Endothelial cell (in vitro differentiated cells): ENCODE measurements at places on chromosomes 11 and 22.
A peak's percentile ranks its signal among the peaks of the same experiment; 100 is the strongest.

- H3K27me3 ChIP-seq: peaks cover 5% of the 10 kb centered on the region
- DNase-seq: no peak
- peaks cover 3% of the 10 kb centered on the region for H3K36me3 ChIP-seq
- H3K4me3 ChIP-seq: no peak overlapping the region
Observed at GRCh38 chr11:38252620-38253019, 1654.6 kb upstream of the RAG2 start.

DNA sequence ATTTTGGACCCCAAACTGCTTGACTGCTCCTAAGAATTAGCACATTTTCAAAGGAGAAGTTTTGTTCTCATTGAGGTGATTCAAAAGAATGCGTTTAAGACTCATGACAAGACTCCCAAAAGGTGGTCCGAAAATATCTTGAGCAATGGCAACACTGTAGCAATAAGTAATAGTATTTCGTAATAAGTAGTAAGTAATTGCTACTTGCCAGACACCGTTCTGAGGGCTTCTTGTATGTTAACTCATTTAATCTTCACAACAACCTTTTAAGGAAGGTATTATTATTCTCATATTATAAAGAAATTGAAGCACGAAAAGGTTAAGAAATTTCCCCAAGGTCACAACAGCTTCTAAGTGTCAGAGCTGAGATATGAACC is 184.0 kb upstream of the SORL1-AS1 start:
- H3K4me1 ChIP-seq: no peaks in the 10 kb centered on the region
- no peak overlapping the region for H3K4me3 ChIP-seq
- no peak for DNase-seq

DNA sequence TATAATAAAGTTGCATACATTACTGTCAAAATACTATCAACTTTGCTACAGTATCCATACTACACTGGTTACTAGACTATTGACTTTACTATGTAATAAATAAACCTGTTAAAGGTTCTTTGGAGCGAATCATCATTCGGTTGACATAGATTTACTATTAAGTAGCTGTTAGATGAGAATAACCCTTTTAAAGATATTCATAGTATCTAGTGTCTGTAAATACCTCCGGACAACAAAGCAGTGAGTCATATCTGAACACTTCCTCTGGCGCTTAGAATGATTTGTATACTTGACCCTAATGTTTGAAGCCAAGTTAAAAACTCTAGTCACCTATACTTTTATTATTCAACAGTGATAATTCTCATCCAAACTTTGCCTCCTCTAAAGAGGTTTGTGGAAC is 84.7 kb downstream of the MSANTD4 start:
- no peak overlapping the region for H3K27ac ChIP-seq
- no peaks in the 10 kb centered on the region for H3K27me3 ChIP-seq
- peaks cover 32% of the 10 kb centered on the region for H3K4me1 ChIP-seq

DNA sequence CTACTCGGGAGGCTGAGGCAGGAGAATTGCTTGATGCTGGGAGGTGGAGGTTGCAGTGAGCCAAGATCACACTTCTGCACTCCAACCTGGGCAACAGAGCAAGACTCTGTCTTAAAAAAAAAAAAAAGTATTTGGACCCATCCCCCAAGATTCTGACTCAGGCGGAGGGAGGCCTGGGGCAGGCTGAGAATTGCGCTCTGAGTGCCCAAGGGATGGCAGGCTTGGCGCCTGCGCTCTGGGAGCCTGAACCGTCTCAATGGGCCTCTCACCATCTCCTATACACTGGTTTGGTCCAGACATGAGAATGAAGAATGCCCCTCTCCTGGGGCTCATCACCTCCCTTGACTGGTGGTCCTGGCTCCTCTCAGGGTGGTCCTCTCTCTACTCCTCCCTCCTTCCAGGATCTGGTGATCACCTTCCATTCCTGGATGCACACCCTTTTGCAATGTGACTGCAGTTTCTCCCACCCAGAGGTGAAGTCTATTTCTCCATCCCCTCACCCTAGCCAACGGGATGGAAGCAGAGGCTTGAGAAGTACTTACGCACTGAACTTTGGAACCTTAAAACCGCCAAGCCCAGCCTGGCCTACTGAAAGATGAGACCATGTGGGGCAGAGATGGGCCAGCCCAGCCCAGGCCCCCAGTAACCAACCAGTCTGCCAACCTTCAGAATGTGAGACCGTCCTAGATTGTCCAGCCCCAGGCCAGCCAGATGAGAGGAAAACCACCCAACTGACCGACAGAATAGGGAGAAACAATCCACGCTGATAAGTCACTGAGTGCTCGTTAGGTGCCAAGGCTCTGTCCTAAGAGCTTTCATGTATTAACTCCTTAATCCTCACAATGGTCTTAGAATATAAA is 4.9 kb downstream of the POLR3H start:
- H3K4me1 ChIP-seq: peaks cover 10% of the 10 kb centered on the region
- DNase-seq: no peak
- no peak overlapping the region for H3K27ac ChIP-seq

- peak overlapping the region; percentile 82 for H3K27ac ChIP-seq
- peaks cover 23% of the 10 kb centered on the region for H3K4me1 ChIP-seq
- DNase-seq: no peak
- peaks cover 17% of the 10 kb centered on the region for H3K27me3 ChIP-seq
Observed at GRCh38 chr11:2698386-2699184, 1.2 kb downstream of the KCNQ1OT1 start.

DNA sequence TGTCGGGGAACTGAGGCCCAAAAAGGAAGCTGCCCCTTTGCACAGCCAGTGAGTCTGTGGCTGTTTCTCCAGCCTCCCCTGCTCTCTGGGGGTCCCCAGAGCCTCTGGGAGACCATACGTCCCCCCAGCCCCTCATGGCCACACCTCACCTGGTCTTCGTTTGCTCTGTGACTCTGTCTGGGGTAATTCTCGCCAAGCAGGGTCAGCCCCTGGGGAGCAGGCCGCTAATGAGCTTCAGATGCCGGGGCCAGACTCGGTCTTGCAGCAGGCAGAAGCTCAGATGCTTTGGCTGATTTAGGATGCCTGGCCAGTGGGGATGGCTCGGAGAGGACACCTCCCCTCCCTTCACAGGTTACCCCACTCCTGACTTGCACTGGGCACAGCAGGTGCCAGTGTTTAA is 24.1 kb upstream of the WNT11 start:
- H3K4me3 ChIP-seq: no peak overlapping the region
- peaks cover 3% of the 10 kb centered on the region for H3K36me3 ChIP-seq
- no peak overlapping the region for H3K27ac ChIP-seq
- no peak for DNase-seq

DNA sequence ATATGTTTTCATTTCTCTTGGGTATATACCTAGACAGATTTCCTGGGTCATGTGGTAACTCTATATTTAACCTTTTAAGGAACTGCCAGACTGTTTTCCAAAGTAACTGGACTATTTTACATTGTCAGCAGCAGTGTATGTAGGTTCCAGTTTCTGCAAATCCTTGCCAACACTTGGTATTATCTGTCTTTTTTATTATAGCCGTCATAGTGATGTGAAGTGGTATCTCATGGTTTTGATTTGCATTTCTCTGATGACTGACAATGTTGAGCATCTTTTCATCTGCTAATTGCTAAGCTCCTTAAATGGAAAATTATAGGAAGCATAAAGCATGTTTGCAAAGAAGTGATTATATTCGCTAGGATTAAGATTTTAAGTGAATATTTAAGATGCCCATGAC is 13.9 kb downstream of the NNMT start:
- H3K27me3 ChIP-seq: peaks cover 6% of the 10 kb centered on the region
- peaks cover 11% of the 10 kb centered on the region for H3K4me1 ChIP-seq
- H3K4me3 ChIP-seq: no peak overlapping the region
- DNase-seq: no peak
- H3K27ac ChIP-seq: no peak overlapping the region

DNA sequence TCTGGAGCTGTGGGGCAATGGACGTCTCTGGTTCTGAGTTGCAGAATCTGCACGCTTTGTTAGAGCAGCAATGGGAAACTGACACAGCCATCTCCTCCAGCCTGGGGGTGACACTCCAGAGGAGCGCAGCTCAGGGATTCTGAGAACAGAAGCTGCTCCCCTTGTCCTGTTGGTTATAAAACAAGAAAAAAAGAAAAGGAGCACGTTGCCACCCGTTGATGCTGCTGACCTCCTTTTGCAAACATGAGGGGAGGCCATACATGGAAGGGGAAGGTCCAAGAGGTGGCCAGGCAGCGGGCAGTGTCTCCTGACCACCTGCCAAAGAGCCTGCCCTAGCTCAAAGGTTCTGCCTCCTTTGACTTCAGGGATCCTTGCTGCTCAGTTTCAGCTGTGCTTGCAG is 61.0 kb downstream of the SPATA19 start:
- peaks cover 8% of the 10 kb centered on the region for H3K36me3 ChIP-seq
- H3K27me3 ChIP-seq: peaks cover 1% of the 10 kb centered on the region
- no peaks in the 10 kb centered on the region for H3K4me1 ChIP-seq
- no peak overlapping the region for H3K27ac ChIP-seq
- DNase-seq: no peak

DNA sequence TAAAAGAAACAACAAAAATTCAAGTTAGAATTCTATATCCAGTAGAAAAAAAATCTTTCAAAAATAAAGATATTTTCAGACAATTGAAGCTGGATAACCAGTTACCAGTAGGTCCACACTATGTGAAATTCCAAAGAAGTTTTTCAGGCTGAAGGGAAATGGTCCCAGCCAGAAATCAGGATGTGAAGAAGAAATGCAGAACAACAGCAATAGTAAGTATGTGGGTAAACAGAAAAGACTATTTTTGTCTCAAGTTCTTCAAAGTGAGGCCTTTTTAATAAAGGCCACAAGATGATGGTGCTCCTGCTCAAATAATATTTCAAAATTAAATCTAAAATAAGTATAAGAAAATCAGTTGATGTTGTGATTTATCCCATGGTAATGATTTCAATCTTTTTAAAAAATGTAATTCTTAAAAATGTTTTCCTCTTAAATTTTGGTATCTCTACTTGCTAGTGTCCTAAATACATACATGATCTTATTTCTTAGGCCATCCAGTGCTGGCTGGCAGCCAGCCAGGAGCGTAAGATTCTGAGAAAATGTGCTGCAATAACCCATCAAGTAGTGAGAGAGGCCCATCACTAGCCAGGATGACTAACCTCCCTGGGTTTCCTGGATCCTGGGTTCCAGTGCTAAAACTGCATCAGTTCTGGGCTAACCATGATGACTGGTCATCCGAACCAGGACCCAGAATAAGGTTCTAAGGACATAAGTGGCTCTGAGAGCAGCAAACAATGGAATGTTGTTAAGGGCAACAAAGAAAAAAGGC is 15.6 kb upstream of the UCP3 start:
- H3K27ac ChIP-seq: no peak overlapping the region
- peaks cover 11% of the 10 kb centered on the region for H3K4me1 ChIP-seq
- no peak overlapping the region for H3K4me3 ChIP-seq
- DNase-seq: no peak
- no peaks in the 10 kb centered on the region for H3K36me3 ChIP-seq

DNA sequence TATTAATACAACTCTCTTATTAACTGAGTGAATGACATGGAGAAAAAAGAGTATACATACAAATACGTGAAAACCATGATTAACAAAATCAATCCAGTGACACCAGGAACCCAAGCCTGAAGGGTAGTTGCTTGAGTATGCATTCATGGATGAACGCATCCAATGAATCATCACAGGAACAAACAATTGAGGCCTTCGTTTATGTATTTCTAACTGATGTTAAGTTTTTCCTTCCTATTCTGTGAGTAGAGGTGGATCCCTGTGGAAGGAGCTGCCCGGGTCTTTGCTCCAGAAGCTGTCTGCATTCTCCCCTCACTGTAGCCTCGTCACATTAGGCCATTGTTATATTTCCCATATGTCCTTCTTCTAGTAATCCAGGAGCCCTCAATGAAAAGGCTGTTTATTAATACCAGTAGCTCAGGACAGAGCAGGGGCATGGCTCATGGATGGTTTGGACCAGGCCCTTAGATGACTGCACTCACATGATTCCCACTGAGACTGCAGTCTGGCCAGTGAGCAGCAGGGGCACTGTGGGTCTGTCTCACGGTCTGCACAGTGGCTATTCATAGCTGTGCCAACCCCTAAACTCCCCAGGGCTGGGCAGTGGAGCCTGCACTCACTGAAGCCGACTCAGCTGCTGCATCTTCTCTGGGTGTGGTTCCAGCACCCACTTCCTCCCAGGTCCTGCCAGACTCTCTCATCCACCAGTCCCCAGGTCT is 128.1 kb upstream of the TOP3B start:
- no peak overlapping the region for H3K27ac ChIP-seq
- no peak overlapping the region for H3K4me3 ChIP-seq
- H3K36me3 ChIP-seq: no peaks in the 10 kb centered on the region
- no peaks in the 10 kb centered on the region for H3K4me1 ChIP-seq
- H3K27me3 ChIP-seq: no peaks in the 10 kb centered on the region
- DNase-seq: peak; percentile 70

GRCh38 chr11:41784513-41785335 is 325.3 kb upstream of the LRRC4C start:
- H3K27me3 ChIP-seq: no peaks in the 10 kb centered on the region
- no peaks in the 10 kb centered on the region for H3K36me3 ChIP-seq

DNA sequence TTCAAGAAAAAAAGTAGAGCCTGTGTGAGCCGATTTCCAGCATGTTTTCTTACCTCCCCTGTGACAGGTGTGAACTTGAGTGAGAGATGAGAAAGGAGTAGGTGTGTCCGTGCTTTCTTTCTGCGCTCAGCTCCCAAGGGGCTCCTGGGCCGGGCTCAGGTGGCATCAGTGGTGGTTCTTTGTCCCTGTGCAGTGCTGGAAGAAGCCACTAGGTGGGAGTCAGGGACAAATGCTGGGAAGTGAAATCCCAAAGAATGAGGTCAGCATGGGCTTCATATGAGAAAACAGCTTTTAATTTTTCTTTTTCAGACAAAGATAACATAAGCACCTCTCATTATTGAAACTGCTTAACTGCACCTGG is 57.8 kb downstream of the PPFIBP2 start:
- peak; percentile 79 for DNase-seq
- H3K4me1 ChIP-seq: peaks cover 25% of the 10 kb centered on the region
- no peak overlapping the region for H3K27ac ChIP-seq
- peaks cover 6% of the 10 kb centered on the region for H3K36me3 ChIP-seq
- H3K4me3 ChIP-seq: no peak overlapping the region
- peaks cover 9% of the 10 kb centered on the region for H3K27me3 ChIP-seq

DNA sequence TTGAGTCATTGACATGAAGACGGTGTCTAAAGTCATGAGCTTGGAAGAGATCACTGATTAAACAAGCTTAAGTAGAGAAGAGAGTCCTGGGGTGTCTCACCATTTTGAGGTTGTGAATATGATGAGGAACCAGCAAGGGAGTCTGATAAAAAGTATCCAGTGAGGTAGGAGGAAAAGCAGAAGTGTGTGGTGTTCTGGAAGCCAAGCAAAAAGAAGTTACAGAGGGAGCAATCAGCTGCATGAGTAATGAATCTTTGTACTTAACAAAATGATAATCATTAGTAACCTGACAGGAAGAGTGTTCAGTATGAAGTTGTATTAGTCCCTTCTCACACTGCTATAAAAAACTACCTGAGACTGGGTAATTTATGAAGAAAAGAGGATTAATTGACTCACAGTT is 131.3 kb downstream of the C11orf87 start:
- no peak overlapping the region for H3K4me3 ChIP-seq
- no peaks in the 10 kb centered on the region for H3K4me1 ChIP-seq
- H3K36me3 ChIP-seq: no peaks in the 10 kb centered on the region
- H3K27ac ChIP-seq: no peak overlapping the region
- DNase-seq: no peak
